ENCODE measurements at places on chromosomes 5 and 9.

- no peak for DNase-seq
These were observed 1.7 kb downstream of the CNOT8 start for GRCh38 chr5:154860123-154860522.

GRCh38 chr5:134444941-134445471 is 33.3 kb upstream of the CDKN2AIPNL start:
- DNase-seq, result no peak

- DNase-seq, result no peak
These were observed 626.9 kb upstream of the PTGER4 start for GRCh38 chr5:40052808-40053207.

GRCh38 chr9:34999576-34999975 is 10.0 kb downstream of the DNAJB5 start:
- DNase-seq, result no peak

DNA sequence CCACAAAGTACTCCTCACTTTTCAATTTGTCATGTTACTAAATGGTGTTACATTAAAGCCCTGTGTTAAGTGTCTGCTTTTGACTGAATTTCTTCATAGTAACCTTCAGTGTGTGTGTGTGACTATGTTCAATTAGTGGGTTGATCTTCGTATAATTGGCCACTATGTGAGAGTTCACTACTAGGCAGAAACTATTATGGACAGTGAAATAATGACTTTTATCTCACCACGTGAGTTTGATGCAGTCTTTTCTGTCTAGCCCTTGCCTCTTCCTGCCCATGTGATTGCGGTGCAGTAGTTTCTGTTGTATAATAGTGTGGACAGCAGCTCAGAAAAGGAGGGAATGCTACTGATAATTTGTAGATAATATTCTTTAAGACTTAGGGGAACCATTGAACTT is 1.8 kb upstream of the MAML1 start:
- no peak for DNase-seq
